Activated naive CD8-positive, alpha-beta T cell treated with anti-CD3 and anti-CD28 coated beads, Interleukin-2, amount 10 ng/mL, durations not matched to agents 7 days and 5 days (primary cell): ENCODE measurements at places on chromosomes 5 and 9. TPM values are rescaled to one million over a fixed set of nuclear protein-coding genes. Genes with fewer than 3 reads are reported as not detected.

Gene COL5A1
- total RNA-seq: 0.86 TPM

Gene GABRA1
- total RNA-seq: not detected

Gene RASGRF2
- total RNA-seq: 19.3 TPM

GRCh38 chr5:172490514-172491461 is 36.5 kb upstream of the SH3PXD2B start:
- peak; percentile 9 for DNase-seq

DNA sequence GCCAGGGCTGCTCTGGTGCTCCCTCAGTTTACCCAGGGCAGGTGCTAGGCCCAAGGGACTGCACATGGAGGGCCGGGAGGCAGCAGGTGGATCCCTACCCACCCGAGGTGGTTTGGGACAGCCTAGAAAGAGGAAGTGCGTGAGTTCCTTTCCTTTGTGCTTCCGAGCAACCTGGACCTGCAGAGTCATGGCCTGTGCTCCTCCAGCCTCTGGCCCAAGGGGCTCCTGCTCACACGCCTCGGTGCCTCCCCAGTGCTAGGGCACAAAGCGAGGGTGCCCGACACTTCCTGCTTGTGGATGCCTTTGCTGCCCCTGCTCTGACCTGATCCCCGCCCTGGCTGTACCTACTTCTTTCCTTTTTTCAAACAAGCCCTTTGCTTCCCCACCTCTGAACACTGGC is 79.3 kb downstream of the RXRA start:
- no peak for DNase-seq

GRCh38 chr5:175895686-175896102 is 24.3 kb downstream of the CPLX2 start:
- peak; percentile 55 for DNase-seq

Gene ARHGEF37
- 0.82 TPM for total RNA-seq
